ENCODE measurements at places on chromosomes 6 and 20.
A peak's percentile ranks its signal among the peaks of the same experiment; 100 is the strongest.

- peak; percentile 96 for DNase-seq
Observed at GRCh38 chr6:32255199-32256153, 31.6 kb upstream of the NOTCH4 start.

GRCh38 chr20:33881989-33882388, 70.8 kb downstream of the CHMP4B start:
- DNase-seq, result no peak

- DNase-seq, result no peak
Observed at GRCh38 chr20:951384-952169, 35.4 kb upstream of the ANGPT4 start.

DNA sequence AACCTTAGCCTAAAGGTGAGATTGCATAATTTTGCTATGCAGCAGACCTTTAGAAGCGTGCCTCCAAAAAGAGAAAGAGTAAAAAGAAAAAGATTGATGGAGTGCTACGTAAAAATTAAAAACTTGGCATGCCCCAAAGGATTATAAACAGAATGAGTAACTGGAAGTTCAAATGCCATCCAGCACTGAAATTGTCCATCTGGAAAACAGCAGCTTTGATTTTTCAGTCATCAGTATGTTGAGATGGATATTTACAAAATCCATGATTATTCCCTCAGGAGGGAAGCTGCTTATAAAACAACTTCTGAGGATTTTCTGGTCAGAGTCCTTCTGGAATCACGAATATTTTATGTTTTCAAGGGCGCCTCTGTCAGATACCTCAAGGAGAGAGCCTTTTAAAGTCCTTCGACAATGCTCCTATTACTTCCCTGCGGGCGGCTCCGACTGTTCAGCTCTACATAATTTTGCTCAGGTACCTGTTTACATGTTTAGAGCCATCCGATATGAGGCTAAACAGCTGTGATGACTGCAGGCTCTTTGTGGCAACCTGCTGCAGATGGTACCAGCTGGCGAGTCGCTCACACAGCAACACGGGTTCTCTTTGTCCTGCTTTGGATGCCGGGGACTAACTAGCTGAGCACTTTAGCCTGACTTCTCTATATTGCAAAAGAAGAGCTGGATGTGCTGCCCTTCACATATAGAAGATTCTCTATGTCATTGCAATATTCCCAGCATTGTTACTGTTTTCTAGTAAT, 83.3 kb downstream of the RCAN2 start:
- no peak for DNase-seq

DNA sequence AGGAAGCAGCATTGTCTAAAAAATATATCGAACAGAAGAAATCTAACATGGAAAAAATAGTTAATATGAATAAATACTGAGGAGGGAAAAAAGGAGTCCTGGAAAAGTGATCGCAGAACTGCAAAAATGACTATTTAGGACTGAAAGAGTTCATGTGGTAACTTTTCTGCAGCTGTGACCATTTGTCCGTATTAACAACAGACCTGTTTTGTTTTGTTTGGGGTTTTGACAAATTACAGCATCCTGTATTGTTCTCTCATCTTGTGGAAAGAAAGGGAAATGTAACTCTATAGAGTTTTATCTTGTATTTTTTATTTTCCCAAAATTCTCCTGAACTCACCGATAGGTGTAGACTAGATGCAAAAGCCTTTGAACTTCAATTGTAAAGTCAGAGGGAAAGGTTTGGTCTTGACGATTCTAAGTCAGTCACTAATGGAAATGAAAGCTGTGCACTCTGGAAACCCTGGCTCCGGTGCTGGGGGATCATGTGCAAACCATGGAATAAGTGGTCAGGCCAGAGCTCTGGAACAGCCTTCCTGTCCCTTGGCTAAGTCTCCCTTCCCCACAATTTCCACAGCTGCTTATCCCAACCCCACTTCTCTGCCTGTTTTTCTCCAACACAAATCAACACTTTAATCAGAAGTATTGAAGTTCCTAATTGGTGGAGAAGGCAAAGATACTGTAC, 51.2 kb upstream of the MARCKS start:
- DNase-seq, result no peak

DNA sequence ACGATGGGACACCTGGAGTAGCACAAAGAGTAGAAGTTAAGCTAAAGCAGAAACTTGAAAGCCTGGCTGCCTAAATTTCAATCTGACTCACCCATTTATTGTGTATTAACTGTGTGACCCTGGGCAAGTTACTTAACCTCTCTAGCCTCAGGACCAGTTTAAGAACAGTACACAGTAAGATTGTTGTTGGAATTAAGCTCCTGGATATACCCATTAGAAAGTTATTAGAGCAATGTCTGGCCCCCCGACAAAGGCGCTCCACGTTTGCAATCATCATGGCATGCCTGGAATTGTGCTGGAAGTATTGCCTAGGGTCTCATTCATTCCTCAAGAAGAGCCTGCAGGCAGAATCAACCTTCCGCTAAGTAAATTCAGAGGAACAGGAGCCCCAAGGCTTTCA, 1.4 kb downstream of the SDC4 start:
- no peak for DNase-seq

DNA sequence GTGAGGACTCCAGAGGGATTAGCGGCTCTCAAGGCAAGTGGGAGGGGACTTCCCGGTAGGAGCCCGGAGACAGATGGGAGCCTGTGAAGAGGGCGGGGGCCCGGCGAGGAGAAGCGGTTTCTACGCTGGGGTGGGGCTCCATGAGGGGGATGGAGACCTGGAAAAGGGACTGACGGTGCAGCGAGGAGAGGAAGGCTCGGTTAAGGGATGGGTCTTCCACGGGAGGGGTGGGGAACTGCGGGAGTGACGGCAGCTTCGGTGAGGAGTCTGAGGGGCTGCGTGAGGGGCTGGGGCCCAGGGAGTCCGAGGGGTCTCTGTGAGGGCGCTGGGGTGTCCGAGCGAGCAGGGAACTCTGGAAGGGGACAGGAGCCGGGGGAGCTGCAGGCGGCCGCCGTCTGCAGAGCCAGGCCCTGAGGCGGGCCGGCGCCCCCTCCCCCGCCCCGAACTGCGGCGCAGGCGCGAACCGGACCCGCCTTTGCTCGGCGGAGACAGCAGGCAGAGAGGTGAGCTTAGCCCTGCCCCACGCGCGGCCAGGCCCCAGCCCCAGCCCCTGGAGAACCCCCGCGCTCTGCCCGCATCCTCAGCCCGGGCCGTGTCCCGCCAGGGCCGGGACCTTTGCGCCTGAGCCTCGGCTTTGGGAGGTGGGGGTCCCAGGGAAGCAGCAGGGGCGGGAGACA, at the start of gene NRSN2:
NRSN2 (plus strand) TSS at position 472 of the 677 bp plus-strand sequence. CDS start 2,533 bp downstream, outside the sequence.
- DNase-seq, result peak; percentile 69

DNA sequence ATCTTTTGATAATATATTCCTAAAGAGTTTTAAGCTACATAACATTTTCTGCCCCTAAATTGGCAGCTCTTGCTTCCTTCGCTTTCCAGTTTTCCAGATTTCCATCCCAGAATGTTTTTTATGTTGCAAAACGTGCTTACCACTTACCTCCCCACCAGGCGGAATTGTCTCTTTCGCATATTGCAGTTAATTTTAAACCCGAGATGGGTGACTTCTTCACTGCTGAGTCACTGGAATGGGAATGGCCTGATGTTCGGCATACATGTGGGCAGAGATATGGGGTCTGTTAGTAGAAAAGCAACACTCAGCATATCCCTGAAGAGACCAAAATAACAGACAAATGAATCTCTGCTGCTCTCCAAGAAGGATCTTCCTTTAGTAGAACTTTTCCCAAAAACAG, 491.2 kb downstream of the PREX1 start:
- DNase-seq, result no peak

- DNase-seq, result peak; percentile 27
Observed at GRCh38 chr6:118288355-118289124, 259.6 kb upstream of the PLN start.

DNA sequence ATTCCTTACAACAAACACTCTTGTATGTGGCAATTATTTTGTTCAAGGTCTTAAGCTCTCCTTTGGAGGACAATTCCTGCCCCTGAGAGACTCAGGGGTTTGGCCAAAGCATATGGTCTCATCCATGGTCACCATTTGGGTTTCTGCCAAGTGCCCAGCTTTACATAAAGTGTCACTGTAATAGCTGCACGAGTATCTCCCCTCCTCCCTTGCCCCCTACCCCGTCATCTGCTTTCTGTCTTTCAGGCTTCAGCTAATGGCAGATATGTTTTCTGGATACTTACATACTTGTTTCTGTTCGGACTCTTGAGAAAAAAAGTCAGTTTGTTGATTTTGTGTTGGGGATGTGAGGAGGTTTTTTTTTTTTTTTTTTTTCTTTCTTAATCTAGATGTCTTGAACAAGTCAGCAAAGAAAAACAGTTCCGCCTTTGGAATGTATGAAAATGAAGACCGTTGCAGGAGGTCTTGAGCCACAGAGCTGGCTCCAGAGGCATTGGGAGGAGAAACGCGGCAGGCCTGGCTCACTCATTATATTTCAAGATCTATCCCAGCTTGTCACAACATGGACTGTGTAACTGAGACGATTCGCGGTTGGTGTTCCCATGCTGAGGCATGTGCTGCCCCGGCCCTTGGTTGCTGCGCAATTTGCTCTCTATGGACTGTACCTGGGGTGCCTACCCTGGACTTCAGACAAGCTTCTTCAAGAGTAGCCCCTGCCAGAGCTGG, 32.6 kb upstream of the STX16 start:
- DNase-seq, result peak; percentile 97

DNA sequence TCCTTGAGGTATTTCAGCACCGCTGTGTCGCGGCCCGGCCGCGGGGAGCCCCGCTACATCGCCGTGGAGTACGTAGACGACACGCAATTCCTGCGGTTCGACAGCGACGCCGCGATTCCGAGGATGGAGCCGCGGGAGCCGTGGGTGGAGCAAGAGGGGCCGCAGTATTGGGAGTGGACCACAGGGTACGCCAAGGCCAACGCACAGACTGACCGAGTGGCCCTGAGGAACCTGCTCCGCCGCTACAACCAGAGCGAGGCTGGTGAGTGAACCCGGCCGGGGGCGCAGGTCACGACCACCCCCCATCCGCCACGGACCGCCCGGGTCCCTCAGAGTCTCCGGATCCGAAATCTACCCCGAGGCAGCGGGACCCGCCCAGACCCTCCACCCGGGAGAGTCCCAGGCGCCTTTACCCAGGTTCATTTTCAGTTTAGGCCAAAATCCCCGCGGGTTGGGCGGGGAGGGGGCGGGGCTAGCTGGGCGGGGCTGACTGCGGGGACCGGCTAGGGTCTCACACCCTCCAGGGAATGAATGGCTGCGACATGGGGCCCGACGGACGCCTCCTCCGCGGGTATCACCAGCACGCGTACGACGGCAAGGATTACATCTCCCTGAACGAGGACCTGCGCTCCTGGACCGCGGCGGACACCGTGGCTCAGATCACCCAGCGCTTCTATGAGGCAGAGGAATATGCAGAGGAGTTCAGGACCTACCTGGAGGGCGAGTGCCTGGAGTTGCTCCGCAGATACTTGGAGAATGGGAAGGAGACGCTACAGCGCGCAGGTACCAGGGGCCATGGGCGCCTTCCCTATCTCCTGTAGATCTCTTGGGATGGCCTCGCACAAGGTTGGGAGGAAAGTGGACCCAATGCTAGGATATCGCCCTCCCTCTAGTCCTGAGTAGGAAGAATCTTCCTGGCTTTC, 693 bp downstream of the HLA-F start:
- no peak for DNase-seq

DNA sequence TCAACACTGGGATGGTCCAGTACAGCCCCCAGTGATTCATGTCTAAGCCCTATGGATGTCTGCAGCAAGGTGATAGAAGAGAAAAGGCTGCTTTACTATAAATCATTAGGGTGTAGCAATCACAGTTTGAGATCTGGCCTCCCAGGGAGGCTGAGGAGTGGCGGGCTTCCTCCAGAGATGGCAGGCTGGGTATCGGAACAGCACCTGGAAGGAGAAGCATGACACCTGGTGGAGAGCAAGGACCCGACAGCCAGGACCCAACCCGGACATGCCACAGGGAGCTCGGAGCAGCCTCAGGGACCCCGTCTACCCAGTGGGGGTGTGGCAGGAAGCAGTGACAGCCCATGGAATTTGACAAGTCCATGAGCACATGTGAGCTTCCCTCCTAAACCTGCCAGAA, 114.8 kb upstream of the CD93 start:
- DNase-seq, result peak; percentile 52

DNA sequence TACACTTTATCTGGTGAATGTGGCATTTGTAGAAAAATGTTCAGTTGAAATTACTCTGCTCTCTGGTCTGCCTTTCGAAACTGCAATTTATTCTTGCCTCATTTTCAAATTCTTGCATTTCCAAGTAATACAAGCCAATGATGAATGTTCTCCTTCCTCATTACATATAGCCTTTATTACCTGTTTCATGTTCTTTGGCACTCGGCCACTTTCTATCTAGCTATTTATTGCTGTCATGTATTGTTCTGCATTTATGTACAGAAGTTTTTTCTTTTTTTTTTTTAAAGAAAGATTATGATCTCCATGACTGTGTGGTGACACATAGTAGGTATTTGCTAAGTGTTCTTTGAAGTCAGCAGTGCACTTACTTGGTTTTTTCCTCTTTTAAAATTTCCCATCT, 261.4 kb downstream of the ZFAND3 start:
- peak; percentile 47 for DNase-seq

DNA sequence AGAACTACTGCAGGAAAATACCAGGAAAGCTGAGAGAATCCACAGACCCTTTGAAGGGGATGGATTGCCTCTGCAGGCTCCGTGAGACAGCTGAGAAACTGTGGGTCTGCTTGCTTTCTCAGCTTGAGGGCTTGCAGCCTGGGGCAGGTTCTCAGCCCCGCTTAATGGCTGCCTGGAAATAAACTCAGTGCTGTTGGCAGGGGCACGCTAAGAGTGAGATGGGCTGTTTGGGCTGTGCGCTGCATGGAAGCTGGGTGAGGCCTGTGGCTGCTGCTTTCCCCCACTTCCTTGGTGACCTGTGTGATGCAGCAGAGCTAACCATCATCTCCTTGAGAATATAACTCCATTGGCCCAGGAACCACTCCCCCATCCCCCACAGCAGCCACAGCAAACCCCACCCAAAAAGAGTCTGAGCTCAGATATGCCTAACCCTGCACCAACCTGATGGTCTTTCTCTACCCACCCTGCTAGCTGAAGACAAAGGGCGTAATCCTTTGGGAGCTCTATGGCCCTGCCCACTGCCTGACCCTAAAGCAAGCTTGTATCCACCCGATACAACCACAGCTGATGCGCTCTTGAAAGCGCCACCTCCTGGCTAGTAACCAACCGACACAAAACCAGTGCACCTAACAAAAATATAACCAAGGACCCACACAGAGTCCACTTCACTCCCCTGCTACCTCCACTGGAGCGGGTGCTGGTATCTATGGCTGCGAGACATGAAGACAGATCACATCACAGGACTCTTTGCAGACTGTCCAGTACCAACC, 800.6 kb upstream of the MAP3K7 start:
- DNase-seq, result no peak

- DNase-seq, result no peak
Observed at GRCh38 chr6:157732007-157732406, 91.0 kb upstream of the SNX9 start.

- peak; percentile 85 for DNase-seq
Observed at GRCh38 chr6:17013701-17014100, 88.1 kb upstream of the STMND1 start.
